Left forelimb (tissue), 1 donor: ENCODE measurements at places on chromosomes 4 and X.

DNA sequence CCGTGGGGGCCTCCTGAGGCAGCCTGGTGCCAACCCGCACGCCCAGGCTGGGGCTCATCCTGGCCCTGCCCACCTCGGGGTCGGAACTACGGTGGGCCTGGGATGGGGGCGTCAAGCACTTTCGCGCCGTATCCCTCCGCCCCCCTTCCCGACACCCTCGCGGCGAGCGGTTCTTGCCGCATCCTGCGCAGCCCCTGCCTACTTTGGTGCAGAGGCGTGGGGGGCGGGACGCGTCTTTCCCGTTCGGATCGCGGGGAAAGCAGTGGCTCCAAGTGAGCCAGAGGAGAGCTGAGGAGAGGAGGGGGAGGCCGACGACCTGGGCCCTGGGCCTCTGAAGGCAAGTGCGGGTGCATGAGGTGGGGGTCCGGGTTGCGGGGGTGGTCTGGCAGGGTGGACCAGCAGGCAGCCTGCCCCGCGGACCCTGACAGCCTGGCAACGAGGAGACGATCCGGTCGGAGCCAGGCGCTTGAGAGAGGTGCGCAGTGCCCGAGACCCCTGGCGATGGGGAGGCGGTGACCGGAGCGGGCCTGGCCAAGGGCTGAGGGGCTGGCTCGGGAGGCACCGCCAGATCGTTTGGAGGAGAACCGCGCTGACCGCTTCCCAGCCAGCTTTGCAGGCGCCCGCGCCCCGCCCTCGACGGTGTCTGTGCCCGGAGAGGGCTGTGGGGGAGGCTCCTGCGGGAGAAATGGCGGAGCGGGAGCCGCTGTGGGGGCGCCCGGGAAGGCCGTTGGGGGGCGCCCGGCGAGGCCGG is at the start of gene GPRASP2:
Gene GPRASP2 (plus strand): TSS at position 233 of the 751 bp plus-strand sequence. CDS start 2,422 bp downstream, outside the sequence.
- DNase-seq, result peak; percentile 86

DNA sequence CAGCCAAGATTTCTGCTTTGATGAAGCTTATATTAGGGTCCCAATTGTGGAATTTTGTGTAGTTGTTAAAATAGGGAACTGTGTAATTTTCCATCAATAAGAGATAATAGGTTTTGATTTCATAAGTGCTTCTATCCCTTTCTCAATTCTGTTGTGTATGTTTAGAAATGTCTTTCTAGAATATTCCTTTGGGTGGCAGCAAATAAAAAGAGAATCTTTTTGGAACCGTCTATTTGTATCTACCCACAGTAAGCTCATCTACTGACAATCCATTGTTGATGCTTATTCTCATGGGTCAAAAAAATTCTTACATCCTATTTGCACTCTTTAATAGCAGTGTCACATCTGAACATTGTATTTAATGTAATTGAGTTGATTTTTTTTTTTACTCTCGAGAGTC is 61.7 kb downstream of the TMA16 start:
- DNase-seq, result no peak

DNA sequence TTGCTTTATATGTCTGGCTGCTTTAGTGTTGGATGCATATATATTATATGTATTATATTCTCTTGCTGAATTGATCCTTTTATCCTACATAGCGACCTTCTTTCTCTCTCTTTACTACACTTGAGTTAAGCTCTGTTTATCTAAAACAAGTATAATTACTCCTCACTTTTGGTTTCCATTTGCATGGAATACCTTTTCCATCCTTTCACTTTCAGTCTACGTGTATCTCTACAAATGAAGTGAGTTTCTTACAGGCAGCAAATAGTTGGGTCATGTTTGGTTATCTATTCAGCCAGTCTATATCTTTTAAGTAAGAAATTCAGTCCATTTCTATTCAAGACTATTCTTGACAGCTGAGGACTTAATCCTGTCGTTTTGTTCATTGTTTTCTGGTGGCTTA is 167.5 kb upstream of the USP38 start:
- DNase-seq, result no peak

- DNase-seq, result no peak
Measured at GRCh38 chr4:1983846-1984405, 24.8 kb downstream of the NELFA start.

GRCh38 chrX:43676971-43677572 is 21.0 kb downstream of the MAOA start:
- no peak for DNase-seq

DNA sequence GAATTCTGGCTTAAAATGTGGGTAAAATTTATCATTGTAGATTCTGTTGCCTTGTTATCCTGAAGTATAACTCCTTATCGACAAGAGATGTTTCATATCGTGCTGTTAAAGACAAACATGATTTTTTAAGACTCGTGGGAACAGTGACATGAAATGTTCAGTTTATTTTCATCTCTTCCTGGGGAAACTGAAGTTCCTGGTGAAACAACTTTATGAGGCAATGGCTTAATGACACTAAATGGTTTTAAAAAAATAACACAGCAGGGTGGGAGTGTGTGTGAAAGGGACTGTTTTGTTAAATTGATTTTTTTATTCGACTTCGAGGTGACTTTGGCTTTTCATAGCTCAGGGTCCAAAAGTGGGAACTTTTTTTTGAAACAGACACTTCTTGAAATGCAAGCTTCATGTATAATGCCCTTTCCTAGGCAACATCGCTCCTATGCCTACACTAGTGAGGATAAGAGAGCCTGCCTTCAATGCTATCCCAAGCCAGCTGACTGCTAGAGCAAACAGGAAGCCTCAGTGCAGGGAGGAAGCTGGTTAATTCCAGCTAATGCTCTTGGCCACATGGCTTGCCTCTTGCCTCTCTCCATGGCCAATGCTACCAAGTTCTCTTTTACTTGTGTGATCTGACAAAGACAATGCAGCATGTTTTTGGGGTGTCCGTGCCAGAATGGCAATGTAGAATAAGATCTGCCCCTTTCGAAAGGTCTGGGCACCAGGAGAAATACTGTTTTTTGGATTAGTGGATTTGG is 80.9 kb upstream of the PLAC1 start:
- DNase-seq, result no peak

GRCh38 chrX:40081679-40082068 is 16.1 kb downstream of the BCOR start:
- DNase-seq, result no peak

GRCh38 chr4:40831146-40831907 is 81.6 kb downstream of the NSUN7 start:
- DNase-seq, result no peak

DNA sequence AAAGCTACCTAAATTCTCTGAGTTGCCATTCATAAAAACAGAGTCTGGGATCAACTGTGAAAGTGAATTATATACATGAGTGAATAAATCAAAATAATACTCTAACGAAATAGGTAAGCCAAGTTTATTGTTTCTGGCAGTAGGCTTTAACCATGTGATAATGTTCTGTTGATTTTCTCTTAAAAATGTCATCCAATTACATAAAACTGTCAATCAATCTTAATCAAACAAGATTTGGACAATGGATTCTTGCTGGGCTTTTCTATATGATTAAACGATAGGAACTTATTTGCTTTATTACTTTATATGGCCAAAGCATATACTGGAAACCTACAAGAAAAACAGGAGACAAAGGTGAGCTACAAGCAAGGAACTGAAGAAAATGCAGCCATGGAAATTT is 148.8 kb downstream of the INPP4B start:
- no peak for DNase-seq

GRCh38 chr4:187193141-187193540 is 469.5 kb upstream of the FAT1 start:
- no peak for DNase-seq

- no peak for DNase-seq
Measured at GRCh38 chr4:180558427-180558826, 1684.8 kb upstream of the TENM3 start.

DNA sequence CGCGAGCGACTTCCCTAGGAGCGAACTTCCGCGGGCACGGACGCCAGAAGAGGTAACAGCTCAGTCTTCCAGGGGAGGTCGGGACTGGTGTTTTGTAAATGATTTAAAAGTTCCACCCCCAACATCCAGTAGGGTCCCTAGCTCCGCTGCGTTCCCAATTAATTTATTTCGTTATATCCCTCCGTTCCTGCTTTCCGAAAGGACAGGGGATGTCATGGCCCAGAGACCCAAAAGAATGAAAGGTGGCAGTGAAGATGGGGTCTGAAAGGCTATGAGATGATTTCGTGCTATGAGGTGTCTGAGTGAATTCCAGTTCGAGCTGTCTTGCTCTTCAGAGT is 373 bp upstream of the SMIM43 start:
- no peak for DNase-seq
